NCI-H2029 (cell line): ENCODE measurements at places on chromosomes 12 and 14.

DNA sequence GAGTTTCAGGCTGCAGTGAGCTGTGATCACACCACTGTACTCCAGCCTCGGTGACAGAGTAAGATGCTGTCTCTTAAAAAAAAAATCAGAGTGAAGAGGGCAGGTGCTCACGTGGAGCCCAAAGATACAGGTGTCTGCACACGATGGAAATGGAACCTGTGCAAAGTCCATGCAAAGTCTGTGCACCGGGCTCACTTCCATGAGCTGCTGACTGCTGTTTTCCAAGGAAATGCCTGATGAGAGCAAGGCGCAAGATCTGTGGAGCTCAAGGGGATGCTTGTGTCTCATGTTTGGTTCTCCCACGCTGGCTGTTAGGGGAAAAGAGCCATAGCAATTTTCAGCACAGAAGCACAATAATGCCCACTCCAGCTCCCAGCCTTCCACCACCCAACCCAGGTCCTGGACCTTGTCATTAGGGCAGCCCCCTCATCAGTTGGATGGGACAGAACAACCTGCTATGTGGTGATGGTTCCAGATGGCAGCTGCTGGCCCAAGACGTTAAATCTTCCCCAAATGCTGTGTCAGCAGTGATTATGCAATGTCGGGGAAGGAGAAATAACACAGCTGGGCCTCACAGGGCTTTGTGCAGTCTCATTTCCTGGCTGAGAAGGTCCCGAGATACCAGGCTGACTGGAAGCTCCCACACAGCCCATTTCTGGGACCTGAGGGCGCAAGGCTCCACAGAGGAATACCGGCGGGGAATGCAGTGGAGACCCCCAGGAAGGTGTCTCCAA lies 27.9 kb upstream of the DICER1 start:
- no peak for DNase-seq

- no peak for DNase-seq
Measured at GRCh38 chr14:83556065-83556464, 1973.9 kb upstream of the FLRT2 start.

DNA sequence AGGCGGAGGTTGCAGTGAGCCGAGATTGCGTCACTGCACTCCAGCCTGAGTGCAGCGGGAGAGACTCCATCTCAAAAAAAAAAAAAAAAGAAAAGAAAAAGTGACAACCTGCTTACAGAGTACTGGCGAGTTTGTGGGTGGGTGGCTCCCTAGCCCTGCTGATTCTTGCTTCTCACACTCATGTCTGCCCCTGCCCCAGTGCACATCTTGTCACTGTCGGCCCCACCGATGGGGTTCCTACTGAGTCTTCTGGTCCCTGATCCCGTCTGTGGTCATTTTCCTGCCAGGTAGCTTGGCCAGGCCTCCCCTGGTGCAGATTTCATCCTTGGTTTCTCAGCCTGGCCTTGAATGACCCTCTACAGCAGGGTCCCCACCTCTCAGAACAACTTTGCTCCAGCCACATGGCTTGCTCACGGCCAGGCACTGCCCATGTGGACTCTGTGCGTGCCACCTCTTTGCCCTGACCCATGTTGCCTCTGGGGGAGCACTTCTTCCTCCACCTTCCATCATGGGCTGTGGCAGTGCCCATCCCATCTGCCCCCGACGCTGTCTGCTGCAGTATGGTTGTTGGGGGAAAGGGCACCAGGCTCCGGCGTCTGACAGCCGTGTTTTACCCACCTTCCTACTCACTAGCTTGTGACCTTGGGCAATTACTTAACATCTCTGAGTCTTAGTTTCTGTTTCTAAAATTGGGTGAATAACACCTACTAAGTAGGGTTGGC lies 2.1 kb upstream of the PTPN6 start:
- no peak for DNase-seq

DNA sequence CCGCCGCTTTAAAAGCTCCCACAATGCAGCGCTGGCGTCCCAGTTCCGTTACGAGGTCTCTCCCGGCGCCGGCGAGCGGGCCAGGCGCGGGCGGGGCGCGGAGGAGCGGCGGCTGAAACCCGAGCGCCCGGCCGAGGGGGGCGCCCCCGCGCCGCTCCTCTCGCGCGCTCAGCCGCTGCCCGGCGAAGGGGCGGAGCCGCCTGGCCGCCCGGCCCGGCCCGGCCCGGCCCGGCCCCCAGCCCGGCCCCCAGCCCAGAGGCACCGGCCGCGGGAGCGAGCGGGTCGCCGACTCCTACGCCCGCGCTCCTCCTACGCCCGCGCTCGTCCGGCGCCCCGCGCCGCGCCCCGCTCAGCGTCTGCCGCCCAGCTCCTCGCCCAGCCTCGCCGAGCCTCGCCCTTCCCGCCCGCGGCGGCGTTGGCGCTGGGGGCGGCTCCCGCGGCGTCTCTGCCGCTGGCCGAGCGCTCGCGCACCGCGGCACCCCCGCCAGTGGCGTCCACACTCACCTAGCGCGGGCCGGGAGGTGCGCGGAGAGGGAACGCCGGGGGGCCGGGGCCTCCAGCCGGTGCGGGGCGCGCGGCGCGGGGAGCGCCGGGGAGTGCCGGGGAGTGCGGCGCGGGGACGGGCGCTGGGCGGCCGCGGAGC lies at the start of gene RASSF8:
RASSF8 (plus strand) TSS at position 255 of the 643 bp plus-strand sequence. CDS start 96,662 bp downstream, outside the sequence.
- peak; percentile 25 for DNase-seq

GRCh38 chr12:102441077-102441596 lies 39.2 kb downstream of the IGF1 start:
- no peak for DNase-seq

DNA sequence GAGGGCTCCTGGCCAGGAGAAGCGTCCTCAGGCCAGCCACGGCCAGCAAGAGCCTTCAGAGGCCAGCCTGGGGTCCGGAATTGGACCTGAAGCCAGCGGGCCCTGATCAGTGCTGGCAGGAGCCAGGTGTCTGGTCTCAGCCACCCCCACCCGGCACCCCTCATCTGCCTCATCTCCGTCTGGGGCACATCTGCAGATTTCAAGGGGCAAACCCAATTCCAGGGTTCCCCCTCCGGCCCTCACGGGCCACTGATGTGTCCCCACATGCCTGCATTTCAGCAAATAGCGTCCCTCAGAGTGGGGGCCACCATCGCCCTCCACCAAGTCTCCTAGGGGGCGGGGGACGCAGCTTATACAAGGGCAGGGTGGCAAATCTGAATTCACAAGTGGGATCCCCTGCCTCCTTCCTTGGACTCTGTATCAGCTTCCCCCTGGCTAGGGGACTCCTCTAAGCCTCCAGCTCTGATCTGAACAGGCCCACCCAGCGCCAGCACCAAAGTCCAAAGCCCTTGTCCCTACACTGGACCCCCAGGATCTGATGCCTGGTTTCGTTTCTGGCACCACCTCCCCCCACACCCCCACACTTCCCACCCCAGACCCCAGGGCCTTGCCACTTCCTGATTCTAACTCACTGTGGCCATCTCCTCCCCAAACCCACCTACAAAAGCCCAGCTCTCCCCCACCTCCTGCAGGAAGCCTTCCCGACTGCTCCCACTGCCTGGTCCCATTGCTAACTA lies 10.1 kb downstream of the TMEM179 start:
- no peak for DNase-seq

DNA sequence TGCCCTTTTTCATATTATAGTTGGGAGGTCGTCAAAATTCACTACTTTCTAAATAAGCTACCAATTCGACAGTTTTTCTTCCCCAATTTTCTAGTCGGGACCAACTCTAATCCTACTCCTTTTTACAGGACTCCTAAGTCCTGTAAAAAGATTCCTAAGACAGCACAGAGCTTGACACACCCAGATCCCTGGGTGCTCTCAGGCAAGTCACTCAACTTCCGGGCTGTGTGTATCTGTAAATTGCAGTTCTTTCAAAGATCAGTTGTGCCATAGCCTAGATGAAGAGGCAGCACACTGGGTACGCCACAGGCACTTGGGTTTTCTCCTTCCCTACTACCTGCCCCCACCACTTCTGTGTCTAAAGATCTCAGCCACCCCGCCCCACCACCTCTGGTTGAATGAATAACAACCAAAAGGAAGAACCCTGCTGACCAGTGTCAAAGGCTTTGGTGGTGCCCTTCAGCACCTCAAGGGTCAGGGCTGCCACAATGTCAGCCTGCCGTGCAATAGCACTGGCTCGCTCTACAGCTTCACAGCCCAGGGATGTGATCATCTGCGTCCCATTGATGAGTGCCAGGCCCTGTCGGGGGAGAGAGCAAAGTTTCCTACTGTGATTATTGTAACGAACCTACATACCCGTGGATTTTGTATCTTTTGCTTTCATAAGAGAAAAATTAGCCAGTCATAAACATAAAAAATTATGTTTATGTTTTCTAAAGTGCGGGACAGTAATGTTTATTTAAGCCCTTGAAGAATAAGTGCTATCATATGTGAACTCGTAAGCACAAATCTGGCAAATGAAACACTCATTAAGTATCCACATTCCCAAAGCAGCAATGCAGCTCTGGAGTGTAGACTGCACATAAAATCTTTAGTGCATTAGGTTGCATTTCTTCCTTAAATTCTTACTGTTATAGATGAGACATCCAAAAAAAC lies 9.2 kb downstream of the HAL start:
- no peak for DNase-seq

DNA sequence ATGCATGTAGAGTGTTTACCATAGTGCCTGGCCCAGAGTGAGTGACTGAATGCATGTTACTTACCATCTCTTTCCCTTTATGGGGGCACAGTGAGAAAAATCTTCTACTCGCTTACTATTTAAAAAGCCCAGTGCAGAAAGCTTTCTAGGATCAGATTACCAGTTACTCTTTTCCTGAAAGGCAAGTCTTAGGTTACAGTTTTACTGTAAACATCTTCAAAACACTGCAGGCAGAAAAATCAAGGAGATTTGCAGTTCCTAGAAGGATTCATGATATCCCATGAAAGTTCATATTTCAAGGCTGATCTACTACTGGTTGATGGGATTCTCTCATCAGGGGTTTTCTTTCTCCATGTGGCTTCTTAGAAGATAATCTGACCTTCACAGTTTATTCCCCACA lies 29.3 kb upstream of the DAAM1 start:
- DNase-seq: no peak

DNA sequence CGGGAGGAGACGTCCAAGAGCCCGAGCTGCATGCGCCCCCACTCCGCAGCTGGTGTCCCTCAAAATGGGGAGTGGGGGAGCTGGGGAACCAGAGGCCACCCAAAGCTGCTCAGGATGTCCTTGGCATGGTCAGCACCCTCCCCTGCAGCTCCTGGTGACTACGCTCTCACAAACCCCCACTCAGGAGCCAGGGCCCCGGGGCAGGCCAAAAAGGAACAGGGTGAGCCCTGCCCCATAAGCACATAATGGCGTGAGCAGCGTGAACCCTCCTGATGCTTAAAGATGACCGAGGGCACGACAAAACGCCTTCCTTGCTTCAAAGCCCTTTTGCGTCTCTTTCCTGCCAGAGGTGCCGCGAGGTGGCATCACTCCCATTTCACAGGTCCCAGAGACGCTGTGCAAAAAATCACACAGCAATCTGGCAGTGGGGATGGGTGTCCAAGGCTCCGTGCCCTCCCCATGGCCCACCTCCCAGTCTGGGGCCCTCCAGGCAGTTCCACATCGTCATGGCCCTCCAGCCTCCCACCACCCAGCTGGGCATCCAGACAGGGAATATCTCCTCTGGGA lies 13.5 kb downstream of the NCOR2 start:
- DNase-seq: no peak

DNA sequence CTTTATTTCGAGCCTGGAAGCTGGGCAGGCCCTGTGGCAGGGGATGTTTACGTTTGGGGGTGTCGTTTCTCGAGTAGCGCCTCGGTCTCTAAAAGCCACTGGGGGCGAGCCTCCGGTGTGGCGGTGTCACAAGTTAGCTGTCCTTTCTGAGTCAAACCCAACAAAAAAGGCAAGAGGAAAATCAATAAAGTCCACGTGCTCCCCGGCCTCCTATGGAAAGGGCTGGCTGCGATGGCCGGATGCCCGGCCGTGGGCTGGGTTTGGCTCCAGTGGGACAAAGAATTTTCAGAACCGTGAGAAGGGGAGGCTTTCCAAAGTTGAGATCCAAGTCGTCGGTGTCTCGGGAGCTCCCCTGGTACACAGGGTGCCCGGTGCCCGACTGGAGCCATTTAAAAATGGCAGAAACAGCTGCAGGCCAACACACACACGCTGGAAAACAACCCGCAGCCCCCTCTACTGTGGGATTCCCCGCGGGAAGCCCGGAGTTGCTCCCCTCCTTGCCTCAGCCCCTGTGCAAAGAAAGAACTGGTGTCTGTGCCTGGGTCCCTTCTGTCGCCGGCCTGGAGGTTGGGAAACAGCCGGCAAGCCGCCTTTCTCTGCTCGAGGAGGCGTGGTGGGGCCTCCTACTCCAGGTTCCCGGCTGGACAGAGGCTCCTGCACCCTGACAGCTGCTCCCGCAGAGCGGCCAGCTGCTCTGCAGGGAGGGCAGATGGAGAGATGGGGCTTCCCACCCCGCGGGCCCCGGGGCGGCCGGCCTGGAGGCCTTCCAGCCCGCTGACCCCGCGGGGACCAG lies 1.9 kb downstream of the BCL7A start:
- peak; percentile 39 for DNase-seq

DNA sequence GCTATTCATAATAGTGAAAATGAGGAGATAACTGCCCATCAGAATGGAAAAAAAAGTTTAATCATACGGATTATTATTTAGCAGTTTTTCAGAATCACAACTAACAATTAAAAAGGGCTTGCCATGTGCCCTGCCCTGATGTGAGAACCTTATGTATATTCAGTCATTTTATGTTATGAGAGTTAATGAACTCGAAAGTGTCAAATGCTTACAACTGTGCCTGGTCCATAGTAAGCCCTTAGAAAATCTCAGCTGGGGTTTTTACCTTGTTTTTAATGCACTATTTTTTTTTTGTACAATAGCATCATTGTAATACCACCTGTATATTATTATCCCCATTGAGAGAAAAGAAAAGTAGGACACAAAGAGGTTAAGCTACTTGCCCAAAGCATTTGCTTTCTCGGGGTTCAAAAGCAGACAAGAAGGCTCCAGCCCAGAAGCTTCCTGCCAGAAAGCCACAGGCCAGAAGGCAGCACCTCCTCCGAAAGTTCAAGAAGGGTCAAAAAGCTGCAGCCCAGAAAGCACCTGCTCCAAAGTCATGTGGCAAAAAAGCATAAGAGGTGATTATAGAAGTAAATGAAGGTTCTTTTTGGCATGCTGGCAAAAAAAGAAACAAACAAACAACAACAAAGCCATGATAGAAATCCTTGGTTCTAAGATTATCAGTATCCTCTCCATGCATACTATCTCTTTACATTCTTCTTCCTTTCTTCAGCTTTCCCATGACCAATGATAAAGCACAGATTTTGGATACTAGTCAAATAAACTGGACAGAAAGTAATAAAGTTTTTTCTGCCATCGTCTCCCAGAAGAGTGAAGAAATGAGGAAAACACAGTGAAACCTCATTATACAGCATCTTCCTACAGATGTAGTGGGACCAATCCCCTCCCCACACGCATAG lies 59.1 kb upstream of the NAP1L1 start:
- DNase-seq: no peak
